ENCODE measurements at places on chromosomes 11 and 22.

DNA sequence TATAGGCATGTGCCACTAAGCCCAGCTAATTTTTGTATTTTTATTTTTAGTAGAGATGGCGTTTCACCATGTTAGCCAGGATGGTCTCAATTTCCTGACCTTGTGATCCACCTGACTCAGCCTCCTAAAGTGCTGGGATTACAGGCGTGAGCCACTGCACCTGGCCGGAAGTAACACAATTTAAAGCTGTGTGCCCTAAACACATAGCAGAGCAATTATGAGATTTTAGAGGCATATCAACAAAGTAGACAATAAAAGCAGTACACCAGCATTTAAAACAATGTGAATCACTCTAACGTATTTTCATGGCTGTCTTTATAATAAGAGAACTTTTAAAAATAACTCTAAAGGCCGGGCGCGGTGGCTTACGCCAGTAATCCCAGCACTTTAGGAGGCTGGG, 42.4 kb downstream of the PRR14L start:
- peaks cover 42% of the 10 kb centered on the region for H3K36me3 ChIP-seq
- H3K4me1 ChIP-seq, result no peaks in the 10 kb centered on the region
- no peak overlapping the region for H3K4me3 ChIP-seq
- no peaks in the 10 kb centered on the region for H3K27me3 ChIP-seq

DNA sequence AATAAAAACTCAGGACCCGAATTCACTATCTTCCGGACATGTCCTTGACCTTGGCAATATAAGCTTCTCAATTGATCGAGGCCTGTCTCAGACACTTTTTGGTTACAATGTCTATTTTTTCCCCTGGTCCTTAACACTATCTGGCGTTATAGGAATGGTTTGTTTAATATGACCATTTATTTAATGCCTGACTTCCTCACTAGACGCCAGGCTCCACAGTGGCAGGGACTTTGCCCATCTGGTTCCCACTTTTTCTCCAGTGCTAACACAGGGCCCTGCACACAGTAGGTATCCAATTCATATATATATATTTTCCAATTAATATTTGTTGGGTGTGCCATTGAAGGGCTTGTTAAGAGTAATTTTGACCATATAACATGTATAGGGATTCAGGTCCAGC, 7.9 kb upstream of the CBX6 start:
- H3K4me1 ChIP-seq, result peaks cover 10% of the 10 kb centered on the region
- DNase-seq, result no peak
- no peak overlapping the region for H3K4me3 ChIP-seq
- no peaks in the 10 kb centered on the region for H3K36me3 ChIP-seq
- no peak overlapping the region for H3K27ac ChIP-seq
- peaks cover 39% of the 10 kb centered on the region for H3K27me3 ChIP-seq

DNA sequence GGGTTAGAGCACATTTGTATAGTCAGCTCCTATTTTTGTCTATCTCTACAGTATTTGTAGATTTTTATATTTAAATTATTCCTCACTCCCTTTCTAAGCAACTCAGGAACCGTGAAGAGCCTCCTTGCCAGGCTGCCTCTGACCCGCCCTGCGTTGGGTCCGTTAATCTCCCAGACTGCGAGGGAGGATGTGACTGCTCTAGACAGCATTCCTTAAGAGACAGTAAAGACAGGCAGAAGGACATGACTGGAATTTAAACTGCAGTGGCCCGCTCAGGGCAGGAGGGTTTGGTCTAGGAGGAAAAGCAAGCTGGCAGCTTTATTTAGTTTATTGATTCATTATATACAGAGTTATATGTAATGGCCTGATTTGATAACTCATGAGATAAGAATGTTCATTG, 413.7 kb downstream of the TMEM135 start:
- H3K27ac ChIP-seq, result no peak overlapping the region
- H3K36me3 ChIP-seq, result no peaks in the 10 kb centered on the region
- no peak for DNase-seq
- H3K27me3 ChIP-seq, result no peaks in the 10 kb centered on the region

DNA sequence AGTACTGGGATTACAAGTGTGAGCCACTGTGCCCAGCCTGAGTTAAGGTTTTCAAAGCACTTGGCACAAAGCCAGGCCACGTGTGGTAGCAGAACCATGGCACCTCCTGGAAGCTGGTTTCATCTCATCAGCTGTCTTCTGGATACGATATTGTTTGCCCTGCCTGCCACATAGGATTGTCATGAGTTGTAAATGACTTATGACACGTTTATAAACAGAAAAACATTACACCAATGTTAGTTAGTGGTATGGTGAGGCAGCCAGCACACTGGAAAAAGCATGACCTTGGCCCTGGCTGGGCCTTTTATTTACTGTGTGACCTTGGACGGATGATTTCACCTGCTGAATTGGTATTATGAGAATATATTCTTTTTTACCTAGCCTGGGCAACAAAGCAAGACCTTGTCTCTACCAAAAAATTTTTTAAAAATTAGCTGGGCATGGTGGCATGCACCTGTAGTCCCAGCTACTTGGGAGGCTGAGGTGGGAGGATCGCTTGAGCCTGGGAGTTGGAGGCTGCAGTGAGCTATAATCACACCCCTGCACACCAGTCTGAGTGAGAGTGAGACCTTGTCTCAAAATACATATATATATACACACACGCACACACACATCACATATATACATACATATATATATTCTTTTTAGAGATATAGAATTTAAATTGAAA, 24.0 kb upstream of the MYH9 start:
- no peaks in the 10 kb centered on the region for H3K27me3 ChIP-seq
- no peaks in the 10 kb centered on the region for H3K36me3 ChIP-seq
- no peak for DNase-seq
- no peak overlapping the region for H3K4me3 ChIP-seq
- peaks cover 21% of the 10 kb centered on the region for H3K4me1 ChIP-seq

DNA sequence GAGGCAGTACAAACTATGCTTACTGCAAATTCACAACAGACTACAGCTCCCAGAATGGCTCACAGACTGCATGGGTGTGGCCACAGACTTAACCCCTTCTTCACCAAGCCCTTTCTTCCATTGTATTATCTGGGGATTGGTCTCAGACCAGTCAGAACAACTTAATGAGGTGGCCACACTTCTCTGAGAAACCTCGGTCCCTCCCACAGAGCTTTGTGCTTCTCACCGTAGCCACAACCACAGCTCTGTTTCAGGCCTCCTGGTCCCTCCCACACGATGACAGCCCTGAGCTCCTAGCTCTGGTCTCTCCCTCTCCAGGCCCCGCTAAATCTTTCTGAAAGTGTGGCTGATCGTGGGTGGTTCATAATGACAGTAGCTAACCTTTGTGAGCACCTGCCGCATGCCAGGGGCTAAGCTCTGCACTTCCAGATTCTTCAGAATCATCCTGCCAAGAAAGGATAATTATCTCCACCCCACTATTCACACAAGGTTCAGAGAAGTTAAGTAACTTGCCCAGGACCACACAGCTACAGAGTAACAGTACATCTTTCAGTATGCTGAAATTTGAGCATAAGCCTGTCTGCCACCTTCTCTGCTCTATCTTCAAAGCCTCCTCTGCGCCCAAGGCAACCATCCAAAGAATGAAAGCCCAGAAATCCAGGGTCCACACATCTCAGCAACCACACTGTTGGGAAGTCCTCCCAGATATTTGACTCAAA, 5.4 kb downstream of the PDE2A start:
- no peak overlapping the region for H3K4me3 ChIP-seq
- peaks cover 15% of the 10 kb centered on the region for H3K4me1 ChIP-seq
- H3K27me3 ChIP-seq, result peaks cover 30% of the 10 kb centered on the region

DNA sequence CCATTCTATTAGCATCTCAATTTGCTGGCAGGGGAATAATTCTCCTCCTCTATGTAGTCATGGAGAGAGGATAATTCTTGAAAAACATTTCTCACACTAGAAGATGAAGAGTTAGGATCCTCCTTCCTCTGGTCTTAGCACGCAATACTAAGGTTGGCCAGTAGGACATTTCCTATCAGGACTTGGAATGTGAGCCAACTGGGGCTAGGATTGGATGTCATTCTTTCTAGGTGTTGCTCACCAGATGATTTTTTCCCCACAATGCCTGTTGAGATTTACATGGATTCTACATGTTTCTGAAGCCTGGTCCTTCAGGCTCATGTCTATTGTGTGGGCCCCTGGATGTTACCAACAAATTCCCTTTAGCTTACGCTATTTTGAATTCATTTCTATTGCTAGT, 28.0 kb downstream of the SLN start:
- no peaks in the 10 kb centered on the region for H3K4me1 ChIP-seq
- H3K36me3 ChIP-seq, result no peaks in the 10 kb centered on the region
- no peak overlapping the region for H3K27ac ChIP-seq
- no peak for DNase-seq
- H3K27me3 ChIP-seq, result no peaks in the 10 kb centered on the region
- H3K4me3 ChIP-seq, result no peak overlapping the region

DNA sequence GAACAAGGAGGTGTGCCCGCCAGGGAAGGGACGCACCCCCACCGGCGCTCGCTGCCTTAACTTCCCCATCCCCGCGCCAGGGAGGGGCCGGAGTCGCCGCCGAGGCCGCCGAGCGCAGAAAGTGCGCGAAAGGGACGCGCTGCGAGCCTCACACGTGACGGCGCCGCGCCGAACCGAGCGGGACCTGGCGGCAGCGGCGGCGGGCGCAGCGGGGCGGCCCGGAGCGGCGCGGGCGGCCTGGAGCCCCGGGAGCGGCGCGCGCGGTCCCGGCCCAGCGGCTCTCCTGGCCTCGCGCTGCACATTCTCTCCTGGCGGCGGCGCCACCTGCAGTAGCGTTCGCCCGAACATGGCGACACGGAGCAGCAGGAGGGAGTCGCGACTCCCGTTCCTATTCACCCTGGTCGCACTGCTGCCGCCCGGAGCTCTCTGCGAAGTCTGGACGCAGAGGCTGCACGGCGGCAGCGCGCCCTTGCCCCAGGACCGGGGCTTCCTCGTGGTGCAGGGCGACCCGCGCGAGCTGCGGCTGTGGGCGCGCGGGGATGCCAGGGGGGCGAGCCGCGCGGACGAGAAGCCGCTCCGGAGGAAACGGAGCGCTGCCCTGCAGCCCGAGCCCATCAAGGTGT, at the start of gene SORL1:
Gene SORL1, plus strand, starts transcription at position 329 of the 623 bp plus-strand sequence. Its CDS starts 18 bp downstream, at position 347.
- H3K4me1 ChIP-seq, result peaks cover 77% of the 10 kb centered on the region
- H3K4me3 ChIP-seq, result peak within 1 kb of the TSS; percentile 90
- H3K27me3 ChIP-seq, result no peaks in the 10 kb centered on the region
- peaks cover 15% of the 10 kb centered on the region for H3K36me3 ChIP-seq
- peak; percentile 66 for DNase-seq

- DNase-seq, result no peak
- no peaks in the 10 kb centered on the region for H3K36me3 ChIP-seq
- H3K27ac ChIP-seq, result no peak overlapping the region
- no peaks in the 10 kb centered on the region for H3K4me1 ChIP-seq
- H3K27me3 ChIP-seq, result peaks cover 31% of the 10 kb centered on the region
These were observed 85.4 kb downstream of the TTC28 start for GRCh38 chr22:28594076-28594796.

DNA sequence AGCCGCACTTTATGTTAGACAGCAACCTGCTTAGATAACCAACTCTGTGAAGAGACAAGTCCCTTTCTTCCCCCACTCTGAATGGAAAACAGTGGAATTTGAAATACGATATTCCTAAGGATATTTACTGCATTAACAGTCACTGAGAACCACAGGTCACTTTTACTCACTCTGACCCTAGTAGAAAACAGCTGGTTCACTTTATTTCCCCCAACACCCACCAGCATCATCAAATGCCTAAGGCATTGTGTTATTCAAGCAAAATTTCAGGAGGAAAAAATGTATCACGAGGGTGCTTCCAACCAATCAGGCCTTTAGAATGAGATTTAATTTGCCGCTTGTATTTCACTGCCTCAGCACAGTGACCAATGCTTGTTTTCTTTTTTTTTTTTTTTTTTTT, 1134.1 kb upstream of the CCDC90B start:
- no peaks in the 10 kb centered on the region for H3K27me3 ChIP-seq
- no peaks in the 10 kb centered on the region for H3K4me1 ChIP-seq
- no peak for DNase-seq
- H3K27ac ChIP-seq, result no peak overlapping the region

- H3K27ac ChIP-seq, result no peak overlapping the region
- no peak overlapping the region for H3K4me3 ChIP-seq
- DNase-seq, result peak; percentile 44
- H3K27me3 ChIP-seq, result no peaks in the 10 kb centered on the region
These were observed 98.6 kb downstream of the CEP164 start for GRCh38 chr11:117426297-117426685.

DNA sequence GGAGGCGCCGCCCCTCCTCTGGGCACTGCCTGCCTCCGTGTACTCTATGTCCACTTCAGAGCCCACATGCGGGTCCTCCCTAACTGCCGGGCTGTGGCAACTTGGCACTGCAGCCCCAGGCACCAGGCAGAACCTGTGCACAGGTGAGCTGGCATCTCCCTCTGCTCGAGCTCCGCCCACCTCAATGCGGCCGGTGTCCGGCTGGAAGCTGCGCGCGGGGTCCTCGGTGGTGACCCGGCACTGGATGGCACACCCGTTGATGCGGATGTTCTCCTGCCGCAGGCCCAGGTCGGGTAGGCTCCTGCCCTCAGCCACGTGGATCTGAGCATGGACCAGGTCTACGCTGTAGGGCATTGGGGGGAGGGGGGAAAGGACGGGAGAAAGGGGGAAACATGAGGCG, 9.1 kb downstream of the LRFN4 start:
- H3K4me3 ChIP-seq, result no peak overlapping the region
- no peaks in the 10 kb centered on the region for H3K36me3 ChIP-seq
- H3K27me3 ChIP-seq, result no peaks in the 10 kb centered on the region
- no peak overlapping the region for H3K27ac ChIP-seq

DNA sequence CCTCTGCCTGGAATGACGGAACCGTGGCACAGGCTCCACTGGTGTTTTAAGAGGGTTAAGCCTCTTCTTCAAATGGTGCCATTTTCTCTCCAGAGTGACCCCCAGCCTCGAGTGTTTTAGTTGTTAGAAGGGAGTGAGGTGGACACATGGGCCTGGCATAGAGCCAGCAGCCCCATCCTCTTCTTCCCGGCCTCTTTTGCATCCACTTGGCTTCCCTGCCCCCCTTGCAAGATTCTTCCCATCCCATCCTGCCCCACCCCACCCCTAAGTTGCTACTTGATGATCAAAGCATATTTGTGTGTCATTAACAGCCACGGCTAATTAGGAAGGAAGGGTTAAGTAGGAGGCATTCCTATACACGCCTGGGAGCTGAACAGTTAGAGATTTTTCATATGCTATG, 72.3 kb upstream of the CRYBB3 start:
- DNase-seq, result no peak
- H3K27me3 ChIP-seq, result no peaks in the 10 kb centered on the region
- no peak overlapping the region for H3K27ac ChIP-seq
- H3K36me3 ChIP-seq, result peaks cover 4% of the 10 kb centered on the region
